Fibroblast of lung (primary cell): ENCODE measurements at places on chromosomes 2 and 18. TPM values are rescaled to one million over a fixed set of nuclear protein-coding genes. Genes with fewer than 3 reads are reported as not detected.

The GRB14 gene
- total RNA-seq = 0.26 and 0.33 TPM in 2 replicates

The UGT1A4 gene
- not detected in 2 replicates for total RNA-seq

The MC4R gene
- not detected in 2 replicates for total RNA-seq

The PPIL3 gene
- total RNA-seq = 66.9 and 76.8 TPM in 2 replicates

The HS1BP3 gene
- 32.4 and 38.1 TPM in 2 replicates for total RNA-seq

The MAP2 gene
- 15.7 and 51.0 TPM in 2 replicates for total RNA-seq

The MEIS1 gene
- 119 and 139 TPM in 2 replicates for total RNA-seq

The CNGA3 gene
- total RNA-seq = under 0.01 TPM in 2 replicates

The CHN1 gene
- total RNA-seq = 59.1 and 203 TPM in 2 replicates

The CPO gene
- under 0.01 TPM in 1 of 2 replicates, not detected in the other for total RNA-seq

The LAMA1 gene
- total RNA-seq = 5.8 and 24.9 TPM in 2 replicates
